ENCODE measurements at places on chromosomes 7 and 10.

DNA sequence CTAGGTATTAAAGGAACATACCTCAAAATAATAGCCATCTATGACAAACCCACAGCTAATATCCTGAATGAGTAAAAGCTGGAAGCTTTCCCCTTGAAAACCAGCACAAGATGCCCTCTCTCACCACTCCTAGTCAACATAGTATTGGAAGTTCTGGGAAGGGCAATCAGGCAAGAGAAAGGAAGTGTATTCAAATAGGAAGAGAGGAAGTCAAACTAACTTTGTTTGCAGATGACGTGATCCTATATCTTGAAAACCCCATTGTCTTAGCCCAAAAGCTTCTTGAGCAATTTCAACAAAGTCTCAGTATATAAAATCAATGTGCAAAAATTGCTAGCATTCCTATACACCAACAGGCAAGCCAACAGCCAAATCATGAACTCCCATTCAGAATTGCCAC is 131.3 kb downstream of the FANK1 start:
- no peak for DNase-seq

DNA sequence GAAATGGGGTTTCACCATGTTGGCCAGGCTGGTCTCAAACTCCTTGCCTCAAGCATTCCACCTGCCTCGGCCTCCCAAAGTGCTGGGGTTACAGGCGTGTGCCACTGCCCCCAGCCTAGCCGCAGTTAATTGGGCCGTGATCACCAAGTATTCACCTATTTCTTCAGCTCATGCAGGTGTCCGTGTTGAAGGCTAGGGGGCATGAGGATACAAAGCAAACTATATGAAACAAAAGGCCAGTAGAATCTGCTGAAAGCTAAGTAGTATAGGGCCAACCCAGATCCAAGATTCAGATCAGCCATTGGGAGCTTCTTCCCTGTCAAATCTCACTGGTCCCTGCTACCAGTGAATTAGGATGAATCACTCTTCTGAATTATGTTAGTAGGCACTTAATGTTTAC is 73.4 kb downstream of the LRRC4 start:
- DNase-seq: no peak

GRCh38 chr7:34108165-34108564 is 202.8 kb downstream of the BMPER start:
- DNase-seq: no peak

DNA sequence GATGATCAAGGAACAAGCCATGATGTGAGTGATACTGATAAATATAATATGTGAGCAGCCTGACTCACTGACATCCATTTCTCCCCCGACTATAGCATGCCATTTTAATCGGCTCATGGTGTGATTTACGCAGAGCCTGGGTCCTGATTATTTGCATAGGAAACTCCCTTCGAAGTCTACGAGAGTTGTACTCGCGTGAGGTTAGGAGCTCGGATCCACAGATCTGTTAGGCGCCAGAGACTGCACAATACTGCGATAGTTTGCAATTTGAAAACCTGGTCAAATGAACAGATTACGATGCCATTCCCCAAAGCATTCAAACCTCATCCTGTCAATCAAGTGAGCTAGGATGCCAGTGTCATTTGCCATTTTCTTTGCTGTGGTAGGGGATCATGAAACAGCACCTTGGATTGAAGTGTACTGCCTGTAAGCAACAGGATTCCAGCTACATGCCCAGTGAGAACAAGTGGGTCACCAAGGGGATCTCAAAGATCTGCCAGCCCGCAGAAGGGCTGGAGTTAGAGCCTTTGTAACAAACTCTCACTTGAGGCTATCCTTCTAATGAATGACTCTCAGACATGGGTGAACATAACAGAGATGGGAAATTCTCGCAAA is 158.3 kb downstream of the FRMD4A start:
- no peak for DNase-seq

DNA sequence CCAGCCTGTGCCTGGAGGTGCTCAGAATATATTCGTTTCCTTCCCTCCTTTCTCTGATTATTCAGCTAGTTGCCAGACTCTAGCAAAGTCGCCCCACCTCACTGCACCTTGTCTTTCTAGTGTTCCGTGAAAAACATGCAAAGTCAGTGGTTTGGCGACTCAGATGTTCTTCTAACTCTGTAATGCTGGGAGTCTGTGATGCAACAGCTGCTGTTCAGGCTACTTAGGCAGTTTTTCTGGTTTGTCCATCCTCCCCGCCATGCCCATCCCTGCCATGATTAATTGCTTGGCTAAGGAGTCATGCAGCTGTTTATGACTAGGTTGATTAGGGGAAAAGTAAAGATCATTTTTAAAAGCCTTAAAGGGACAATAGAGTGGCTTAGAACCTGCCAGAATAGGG is 99.4 kb downstream of the MTPN start:
- DNase-seq: no peak

DNA sequence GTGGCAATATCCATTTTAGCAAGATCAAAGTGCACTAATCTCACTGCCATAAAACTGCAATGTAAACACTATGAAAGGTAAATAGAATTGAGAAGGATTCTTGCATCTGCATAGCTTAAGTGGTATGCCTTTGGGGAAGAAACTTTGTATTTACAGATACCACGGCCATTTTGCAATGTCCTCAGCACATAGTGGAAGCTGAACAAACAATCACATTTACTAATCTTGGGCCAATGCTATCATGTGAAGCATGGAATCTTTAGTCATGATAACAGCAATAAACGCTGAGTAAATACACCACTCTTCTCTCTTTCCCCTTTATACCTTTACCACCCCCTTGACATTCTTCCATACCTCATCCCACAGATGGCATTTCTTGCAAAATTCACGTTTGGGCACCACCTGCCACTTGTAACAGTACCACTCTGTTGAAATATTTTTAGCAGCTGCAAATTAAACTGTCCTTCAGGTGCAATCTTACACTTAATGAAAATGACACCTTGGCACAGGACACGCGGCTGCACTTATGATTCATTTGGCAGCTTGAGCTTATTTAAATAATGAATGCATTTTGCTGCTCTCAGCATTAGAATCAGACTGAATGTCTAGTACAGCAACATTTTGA is 171.8 kb downstream of the SEMA3A start:
- no peak for DNase-seq

DNA sequence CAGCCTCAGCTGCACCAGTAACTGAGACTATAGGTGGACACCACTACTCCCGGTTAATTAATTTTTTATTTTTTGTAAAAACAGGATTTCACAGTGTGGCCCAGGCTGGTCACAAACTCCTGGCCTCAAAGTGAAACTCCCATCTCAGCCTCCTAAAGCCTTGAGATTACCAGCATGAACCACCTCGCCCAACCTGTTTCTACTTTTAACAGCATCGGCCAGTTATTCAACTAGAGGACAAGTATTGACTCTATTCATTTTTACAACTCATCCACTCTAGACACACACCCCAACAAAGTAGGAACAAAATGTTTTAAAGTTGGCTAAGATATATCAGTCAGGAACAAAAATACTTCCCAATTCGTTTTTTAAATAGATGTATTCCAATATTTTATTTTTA is 334.8 kb downstream of the PARD3 start:
- no peak for DNase-seq

DNA sequence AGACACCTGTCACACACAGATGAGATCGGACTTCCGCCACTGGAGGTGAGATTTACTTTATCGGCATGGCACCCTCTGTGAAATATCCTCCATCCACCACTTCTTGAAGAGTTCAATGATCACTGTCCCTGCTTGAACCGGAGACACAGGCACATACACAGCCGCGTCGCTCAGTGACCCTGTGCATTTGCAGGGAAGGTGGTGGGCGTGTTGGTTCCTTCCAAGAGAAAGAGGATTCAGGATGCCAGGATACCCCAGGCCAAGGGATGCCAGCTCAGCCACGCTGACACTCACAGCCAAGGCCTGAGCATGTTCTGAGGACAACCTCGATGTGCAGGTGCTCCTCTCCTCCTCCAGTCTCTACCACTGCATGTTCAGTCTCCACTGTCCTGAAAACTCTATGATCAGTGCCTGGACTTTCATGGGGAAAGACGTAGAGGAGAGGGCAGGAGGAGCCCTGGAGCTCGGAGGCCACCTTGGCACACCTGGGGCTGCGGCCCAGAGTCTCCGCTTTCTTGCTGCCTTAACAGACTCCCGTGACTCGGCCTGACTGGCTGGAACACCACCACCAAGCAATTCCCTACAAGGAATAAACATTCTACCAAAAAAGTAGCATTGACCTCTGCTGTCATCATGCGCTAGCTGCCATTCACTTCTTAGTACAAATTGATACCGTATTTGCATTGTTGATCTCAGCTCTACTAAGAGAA is 115.2 kb downstream of the TCERG1L start:
- no peak for DNase-seq

DNA sequence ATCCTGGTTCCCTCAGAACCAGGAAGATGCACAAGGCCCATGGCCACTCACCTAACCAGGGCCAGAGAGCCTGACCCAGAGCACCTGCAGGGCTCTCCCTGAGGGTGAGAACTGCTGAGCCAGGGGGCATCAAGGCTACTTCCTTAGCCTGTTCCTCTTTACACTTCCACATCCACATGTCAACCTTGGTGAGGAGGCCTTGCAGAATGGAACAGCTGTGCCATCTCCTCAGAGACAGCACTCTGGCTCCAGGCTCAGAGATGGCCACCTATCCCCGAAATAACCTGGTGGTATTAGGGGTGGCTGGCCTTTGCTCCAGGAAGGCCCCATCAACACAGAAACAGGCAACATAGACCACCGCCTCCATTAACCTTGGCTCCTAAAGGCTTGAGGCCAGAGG is 473.0 kb downstream of the RPS24 start:
- no peak for DNase-seq

GRCh38 chr7:16422103-16422435 is 731 bp upstream of the CRPPA start:
- no peak for DNase-seq

- peak; percentile 16 for DNase-seq
Measured at GRCh38 chr10:114526126-114526503, 121.8 kb upstream of the AFAP1L2 start.

GRCh38 chr7:94080551-94080950 is 76.4 kb upstream of the BET1 start:
- DNase-seq: no peak

DNA sequence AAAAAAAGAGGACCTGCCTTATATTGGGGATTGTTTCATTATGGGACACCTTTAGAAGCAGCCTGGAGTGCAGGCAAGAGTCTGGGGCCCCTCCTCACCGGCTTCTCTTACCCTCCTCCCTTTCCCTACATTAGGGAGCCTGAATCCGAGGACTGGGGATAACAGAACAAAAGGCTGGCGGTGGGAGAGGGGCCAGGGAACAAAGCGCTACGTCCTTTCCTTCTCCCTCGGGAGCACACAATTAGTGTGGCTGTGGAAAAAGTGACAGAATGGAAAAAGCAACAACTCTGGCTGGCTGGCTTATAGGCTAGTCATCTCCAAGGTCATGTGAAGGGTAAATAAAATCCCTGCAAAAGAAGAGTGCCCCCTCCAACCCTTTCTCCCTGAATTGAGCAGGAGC is 74.7 kb downstream of the LSM5 start:
- no peak for DNase-seq

DNA sequence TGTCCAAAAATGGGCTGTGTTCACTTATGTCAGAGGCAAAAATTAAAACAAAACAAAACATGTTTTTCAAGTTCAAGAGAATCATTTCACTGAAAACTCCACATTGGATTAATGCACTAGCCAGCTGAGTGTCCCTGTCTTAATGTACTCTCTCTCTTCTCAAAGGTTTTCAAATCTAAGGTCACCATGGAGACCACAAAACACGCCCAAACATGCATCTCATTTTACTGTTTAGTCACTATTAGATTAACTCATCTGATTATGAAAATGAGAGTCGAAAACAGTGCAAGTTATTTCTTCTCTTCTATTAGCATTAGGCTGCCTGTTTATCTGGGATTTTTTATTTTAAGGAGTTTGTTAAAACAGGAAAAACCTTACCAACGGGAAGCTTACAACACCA is 70.8 kb upstream of the ASAH2 start:
- no peak for DNase-seq

DNA sequence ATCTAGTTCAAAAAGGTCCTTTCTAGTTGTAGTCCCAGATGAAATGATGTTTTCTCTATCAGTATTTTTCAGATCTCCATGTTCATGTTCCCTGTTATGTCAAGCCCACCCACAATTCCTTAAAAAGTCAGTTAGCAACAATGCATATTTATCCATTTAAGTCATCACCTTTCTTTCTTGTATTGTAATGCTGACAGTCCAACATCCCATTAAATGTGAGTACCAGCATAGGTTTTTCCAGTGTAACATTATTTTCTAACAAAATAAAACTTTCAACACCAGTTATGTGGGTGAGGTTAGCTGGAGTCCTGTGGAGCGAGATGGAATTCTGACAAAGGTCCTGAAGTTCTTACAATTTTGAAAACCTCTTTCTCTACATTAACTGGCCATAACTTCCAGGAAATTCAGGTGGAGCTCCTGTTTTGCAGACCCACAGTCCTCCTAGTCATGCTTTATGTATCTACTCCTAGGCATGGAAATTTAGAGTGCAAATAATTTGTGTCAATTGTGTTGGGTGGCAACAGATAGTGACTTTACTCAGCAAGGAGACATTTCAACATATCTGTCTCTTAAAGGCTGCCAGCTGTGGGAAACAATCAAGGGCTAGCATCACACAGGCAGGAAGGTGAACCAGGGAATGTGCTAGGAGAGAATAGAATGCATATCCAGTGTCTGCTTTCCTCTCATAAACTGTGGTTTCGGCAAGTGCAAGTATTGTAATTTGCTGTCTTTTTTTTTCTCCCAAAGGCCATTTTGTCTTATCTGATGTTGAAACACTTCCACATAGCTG is 162.6 kb downstream of the MTERF1 start:
- no peak for DNase-seq

GRCh38 chr7:69105092-69105491 is 493.2 kb upstream of the AUTS2 start:
- DNase-seq: no peak

DNA sequence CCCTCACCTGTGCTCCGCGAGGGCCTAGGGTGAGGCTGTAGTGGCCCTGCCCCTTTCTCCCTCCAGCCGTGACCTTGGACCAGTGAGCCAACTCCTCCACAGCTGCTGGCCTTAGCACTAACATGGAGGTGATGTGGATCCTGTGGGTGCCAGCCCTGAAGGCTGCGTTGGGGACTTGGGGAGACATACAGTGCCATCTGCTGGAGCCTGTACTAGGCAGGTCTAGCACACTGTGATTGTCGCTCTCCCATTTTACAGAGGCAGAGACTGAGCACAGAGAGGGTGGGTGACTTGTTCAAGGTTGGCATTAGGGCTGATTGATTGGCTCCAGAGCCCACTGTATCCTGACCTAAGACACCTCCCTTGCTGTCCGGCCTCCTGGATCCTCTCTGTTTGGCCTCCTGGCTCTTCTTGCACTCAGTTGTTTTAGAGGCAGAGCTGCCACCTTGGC is 37.6 kb downstream of the PRF1 start:
- no peak for DNase-seq

GRCh38 chr10:24383681-24384106 is 174.8 kb downstream of the KIAA1217 start:
- DNase-seq: no peak

- DNase-seq: no peak
Measured at GRCh38 chr7:39033885-39034624, 56.3 kb downstream of the POU6F2 start.

DNA sequence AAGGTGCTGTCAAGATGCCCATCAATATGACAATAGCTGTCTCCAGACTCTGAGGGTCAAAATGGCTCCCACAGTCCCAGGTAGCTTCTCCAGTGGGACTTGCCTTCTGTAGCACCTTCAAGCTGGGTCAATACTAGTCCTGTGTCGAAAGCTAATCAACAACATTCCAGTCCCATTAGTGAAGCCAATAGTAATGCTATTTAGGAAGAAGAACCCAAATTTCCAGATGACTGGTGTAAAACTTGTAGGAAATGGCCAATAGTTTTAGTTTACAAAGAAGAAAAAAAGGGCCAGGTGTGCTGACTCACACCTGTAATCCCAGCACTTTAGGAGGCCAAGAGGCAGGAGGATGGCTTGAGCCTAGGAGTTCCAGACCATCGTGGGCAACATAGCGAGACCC is 2.0 kb upstream of the SPOCK2 start:
- no peak for DNase-seq

Measured in T-helper 22 cell (primary cell).